Cardiac muscle cell (in vitro differentiated cells and primary cell): ENCODE measurements at places on chromosomes 2 and 18.

GRCh38 chr2:12613137-12613835 lies 103.5 kb upstream of the TRIB2 start:
- DNase-seq, result no peak

DNA sequence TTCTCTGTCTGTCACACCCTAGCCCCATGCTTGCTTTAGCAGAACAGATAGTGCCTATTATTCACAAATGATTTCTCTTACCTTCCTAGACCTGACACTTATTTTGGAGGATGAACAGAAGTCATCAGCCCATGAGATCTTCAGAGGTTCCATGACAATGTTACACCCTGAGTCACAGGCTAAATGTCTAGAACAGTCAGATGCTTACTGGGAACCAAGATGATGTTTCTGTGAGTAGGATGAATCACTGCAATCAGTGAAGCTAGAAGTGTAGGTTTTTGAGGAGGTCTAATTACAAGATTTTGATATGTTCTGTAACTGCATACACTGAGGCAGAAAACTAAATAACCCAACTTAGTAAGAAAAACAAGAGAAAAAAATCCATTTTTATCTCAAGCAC lies 123.0 kb upstream of the THUMPD2 start:
- DNase-seq, result no peak

DNA sequence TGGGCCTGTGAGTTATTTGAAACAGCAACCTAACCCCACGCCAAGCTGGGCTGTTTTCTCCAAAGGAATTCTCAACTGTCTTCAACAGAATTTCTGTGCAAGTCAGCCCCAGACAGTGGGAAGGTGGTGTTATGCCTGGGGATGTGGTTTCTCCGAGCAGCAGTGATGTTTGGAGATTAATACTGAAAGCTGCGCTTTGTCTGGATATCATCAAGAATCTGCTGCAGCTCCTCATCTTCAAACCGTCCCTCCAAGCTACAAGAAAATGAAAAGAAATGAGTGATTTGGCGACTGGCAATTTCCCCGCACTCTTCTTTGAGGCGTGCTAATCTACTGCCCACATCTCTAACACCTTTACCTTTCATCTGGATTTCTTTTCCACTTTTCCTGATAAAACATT lies 10.0 kb downstream of the POLR2D start:
- DNase-seq, result no peak

GRCh38 chr2:239892441-239893235 lies 132.5 kb downstream of the NDUFA10 start:
- no peak for DNase-seq

DNA sequence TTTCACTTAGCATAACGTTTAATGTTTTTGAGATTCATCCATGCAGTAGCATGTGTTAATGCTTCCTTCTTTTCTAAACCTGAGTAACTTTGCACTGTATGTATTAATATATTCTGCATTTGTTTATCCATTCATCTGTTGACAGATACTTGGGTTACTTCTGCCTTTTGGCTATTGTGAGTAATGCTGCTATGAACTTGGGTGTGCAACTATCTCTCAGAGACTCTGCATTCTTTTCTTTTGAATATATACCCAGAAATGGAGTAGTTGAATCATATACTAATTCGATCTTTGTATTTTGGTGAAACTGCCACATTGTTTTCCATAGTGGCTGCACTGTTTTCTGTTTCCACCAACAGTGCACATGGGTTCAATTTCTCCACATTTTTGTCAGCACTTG lies 128.3 kb downstream of the SH3BP4 start:
- DNase-seq, result no peak

DNA sequence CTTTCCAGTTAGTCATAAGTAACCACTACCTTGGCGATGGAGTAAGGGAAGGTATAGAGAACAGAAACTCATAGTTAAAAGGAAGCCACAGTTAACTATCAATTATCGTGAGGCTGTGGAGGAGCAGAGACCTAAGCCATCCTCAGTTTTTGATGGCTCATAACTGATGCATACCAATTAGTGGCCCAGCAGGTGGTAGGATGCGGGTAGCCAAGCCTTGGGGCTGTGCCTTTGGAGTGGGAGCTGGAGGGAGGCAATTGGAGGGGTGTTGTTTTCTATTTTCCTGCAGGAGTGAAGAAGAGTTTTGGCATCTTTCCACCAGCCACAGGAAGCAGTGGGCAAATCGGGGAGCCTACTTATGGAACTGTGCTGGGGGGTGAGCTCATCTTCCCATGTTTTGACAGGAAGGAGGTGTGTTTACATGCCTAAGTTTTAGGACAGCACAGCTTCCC lies 194.8 kb downstream of the TPGS2 start:
- no peak for DNase-seq

GRCh38 chr18:76589316-76589715 lies 94.3 kb upstream of the ZNF516 start:
- no peak for DNase-seq

- DNase-seq, result no peak
Observed at GRCh38 chr2:39779341-39779851, 338 bp upstream of the THUMPD2 start.

DNA sequence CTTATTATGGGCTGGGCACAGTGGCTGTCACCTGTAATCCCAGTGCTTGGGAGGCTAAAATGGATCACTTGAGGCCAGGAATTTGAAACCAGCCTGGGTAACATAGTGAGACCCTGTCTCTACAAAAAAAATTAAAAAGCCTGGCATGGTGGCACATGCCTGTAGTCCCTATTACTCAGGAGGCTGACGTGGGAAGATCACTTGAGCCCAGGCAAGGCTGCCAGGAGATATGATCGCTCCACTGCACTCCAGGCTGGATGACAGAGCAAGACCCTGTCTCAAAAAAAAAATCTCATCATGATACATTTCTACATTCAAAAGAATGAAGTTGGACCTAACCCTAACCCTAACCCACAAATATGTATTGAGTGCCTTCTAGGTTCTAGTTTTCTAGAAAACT lies 20.2 kb upstream of the CYP27A1 start:
- no peak for DNase-seq

DNA sequence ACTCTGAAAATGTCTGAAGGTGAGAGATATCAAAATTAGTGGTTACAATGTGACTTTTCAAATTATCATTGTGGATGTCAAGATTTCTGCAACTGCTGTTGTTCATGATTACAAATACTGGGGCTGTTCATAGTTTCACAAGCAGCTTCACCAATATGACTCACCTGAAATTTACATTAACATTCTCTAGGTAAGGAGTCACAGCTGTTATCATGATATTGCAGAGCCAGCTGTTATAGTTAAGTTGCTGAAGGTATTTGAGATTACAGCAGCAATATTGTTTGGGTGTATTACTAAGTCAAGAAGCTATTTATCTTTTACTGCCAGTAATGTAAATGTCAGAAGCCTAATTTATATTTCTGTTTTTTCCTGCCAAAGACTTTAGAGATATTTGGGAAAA lies 140.0 kb downstream of the MC4R start:
- DNase-seq, result no peak

DNA sequence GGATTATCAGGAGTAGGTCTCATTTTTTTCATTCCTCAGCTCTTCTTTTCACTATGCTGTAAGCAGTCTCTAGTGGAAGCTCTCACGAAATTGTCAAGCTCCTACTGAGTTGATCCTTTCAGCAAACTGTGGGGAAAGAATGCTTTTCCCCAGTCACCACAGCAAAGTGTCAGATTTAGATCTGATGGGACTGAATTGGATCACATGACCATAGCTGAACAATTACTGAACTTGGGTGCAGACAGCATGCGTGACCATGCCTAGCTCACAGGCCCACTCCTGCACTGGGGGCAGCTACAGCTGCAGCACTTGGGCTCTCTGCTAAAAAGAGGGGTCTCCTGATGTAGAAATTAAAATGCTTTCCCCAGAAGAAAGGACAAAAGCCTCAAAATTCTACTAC lies 3.1 kb downstream of the ARHGAP15 start:
- DNase-seq, result no peak

GRCh38 chr2:43950383-43951008 lies 45.3 kb downstream of the LRPPRC start:
- peak; percentile 45 for DNase-seq

- DNase-seq, result peak; percentile 66
Observed at GRCh38 chr2:240561325-240561971, 1.3 kb downstream of the DUSP28 start.

DNA sequence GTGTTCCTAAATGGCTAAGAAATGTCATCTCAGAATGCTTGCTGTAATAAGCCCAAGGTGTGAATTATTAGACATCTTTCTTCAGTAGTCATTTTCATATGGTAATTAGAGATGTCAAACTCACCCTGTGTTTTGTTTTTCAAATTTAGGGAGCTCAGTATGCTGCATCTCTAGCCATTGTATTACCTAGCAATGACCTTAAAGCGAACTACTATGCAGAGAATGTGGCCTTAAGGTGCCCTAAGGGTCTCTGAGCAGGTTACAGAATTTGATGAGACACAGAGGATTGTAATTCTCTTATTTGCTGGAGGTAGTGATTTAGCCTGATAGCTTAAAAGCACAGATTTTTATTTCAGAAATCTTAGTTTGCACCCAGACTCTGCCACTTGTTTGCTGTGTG lies 1052.6 kb upstream of the DDX18 start:
- no peak for DNase-seq

GRCh38 chr2:214410918-214411554 lies at the start of gene VWC2L:
TSS of gene VWC2L (plus strand) at chr2:214411054. CDS start at chr2:214414194, 3,140 bp downstream.
- peak; percentile 78 for DNase-seq

GRCh38 chr2:60597346-60597745 lies 43.9 kb upstream of the BCL11A start:
- no peak for DNase-seq

- DNase-seq, result no peak
Observed at GRCh38 chr2:28350791-28351285, 41.8 kb upstream of the FOSL2 start.

GRCh38 chr2:66576561-66577320 lies 141.8 kb downstream of the MEIS1 start:
- peak; percentile 45 for DNase-seq

- DNase-seq, result no peak
Observed at GRCh38 chr2:100988630-100989417, 13.3 kb upstream of the RPL31 start.

DNA sequence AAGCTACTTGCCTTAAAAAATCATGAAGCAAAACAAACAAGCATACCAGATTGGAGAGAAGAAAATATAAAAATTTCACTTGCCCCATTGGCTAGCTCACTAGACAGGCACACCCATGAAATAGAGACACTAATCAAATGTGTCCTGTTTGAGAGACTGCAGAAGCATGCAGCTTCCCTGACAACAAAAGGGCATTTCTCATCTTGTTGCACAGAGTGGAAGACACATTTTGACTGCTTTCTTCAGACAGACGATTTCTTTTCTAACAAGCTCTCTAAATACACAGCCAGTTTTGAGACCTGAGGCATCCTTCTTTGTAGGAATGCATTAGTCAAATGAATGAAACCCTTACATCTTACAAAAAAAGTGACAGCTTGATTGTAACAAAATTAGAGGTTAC lies 1558.6 kb upstream of the NXPH2 start:
- DNase-seq, result no peak

GRCh38 chr2:1586923-1587840 lies 157.1 kb downstream of the PXDN start:
- peak; percentile 36 for DNase-seq

DNA sequence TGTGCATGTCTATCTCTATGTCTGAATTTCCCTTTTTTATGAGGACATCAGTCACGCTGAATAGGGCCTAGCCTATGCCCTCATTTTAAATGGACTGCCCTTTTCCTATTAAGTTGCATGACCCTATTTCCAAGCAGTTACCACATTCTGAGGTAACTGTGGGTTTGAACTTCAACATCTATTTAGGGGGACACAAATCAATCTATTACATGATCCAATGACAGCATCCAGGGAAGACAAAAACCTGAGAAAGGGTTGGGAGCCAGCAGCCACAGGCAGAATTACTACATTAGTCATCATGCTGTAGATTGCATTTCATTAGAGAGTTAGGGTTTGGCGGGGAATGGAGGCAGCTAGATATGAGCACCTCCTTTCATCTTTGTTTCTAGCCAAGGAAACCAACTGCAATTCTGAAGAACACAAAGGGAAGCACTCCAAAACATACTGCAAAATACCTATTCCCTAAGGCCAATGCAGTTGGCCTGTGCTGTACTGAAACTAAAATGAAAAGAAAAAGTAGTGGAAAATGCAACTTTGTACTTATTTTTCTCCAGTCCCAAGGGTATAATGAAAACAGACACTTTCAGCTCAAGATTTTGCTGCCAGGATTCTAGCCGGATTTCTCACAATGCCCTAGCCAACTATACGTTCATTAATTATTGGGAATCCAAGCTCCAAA lies 40.4 kb upstream of the C1D start:
- peak; percentile 23 for DNase-seq

DNA sequence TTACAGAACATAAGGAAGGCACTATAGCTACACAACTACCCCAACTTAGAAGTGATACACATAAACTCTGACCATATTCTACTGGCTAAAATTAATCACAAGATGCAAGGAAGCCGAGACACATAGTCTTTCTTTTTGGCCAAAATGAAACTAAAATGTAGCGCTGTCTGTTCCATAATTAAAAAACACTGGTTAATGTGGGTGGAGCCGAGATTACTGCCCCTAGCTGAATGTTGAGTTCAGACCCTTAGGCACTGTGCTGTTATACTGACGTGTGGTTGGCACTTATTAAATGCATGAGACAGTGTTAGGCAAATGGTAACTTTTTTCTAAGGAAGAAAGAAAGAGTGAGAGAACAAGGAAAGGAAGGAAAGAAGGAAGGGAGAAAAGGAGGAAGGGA lies 254.6 kb upstream of the RND3 start:
- DNase-seq, result no peak

- DNase-seq, result no peak
Observed at GRCh38 chr2:37564356-37564755, 107.1 kb downstream of the CDC42EP3 start.

DNA sequence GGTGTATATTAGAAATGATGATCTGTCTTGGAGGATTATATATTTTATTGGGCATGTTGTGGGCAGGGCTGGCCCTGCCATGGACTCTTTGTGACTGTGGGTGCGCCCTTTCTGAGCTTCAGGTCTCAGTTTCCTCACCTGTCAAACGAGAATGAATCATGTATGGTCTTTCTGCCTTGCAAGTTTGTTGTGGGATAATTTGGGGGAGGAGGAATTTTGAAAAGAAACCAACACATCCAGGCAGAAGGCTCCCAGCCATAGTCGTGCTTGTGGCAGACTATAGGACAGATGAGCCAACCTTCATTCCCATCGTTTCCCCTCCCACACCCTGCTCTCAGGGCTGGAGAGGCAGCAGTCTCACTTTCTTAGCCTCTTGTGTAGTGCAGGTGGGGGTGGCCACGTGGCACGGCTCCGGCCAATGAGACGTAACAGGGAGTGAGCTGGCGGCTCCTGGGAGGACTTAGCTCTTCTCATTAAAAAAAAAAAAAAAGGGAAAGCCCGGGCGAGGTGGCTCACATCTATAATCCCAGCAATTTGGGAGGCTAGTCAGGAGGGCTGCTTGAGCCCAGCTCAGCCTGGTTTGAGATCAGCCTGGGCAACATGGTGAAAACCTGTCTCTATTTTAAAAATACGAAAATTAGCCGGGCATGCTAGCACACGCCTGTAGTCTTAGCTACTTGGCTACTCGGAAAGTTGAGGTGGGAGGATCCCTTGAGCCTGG lies 63.1 kb downstream of the RHOB start:
- peak; percentile 29 for DNase-seq

DNA sequence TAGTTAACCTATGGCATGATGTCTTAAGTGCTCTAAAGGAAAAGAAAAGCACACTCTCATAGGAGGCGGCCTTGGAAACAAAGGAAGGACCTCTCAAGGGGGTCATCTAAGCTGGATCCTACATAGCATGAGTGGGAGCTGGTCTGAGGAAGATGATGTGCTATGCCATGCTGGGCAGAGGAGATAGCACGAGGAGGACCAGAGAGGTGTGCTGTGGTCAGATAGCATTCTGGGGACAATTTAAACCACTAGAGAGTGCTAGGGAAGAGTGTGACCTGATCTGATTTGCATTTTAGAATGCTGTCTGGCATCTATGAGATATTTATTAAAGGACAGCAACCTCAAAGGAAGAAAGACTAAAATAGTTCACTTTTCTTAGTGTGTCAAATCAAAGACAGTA lies 910.1 kb upstream of the CELF4 start:
- DNase-seq, result no peak
